ENCODE measurements at places on chromosomes 16 and 17.

GRCh38 chr16:57255686-57256415, 10.8 kb downstream of the ARL2BP start:
- no peak for DNase-seq

DNA sequence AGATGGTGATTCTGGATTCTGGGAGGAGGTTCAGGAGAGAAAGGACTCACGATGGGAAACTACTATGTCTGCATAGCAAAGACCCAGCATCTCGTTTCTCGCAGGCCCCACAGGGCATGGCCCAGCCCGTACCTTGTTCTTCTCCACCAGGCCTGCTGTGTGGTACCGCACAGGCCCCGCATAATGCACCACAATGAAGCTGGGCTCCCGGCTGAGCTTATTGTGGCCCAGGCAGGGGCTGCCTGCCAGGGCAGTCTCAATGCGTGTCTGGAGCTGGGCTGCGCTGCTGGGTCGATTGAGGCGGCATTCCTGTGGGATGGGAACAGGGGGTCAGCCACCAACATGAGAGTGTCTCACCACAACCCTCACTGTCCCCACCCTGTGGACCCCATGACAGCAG, 20.4 kb downstream of the ZNHIT3 start:
- DNase-seq, result no peak

GRCh38 chr17:57455063-57455914, 199.0 kb downstream of the MSI2 start:
- DNase-seq, result peak; percentile 33

- peak; percentile 63 for DNase-seq
Observed at GRCh38 chr16:57042157-57043111, 49.9 kb upstream of the CPNE2 start.

- no peak for DNase-seq
Observed at GRCh38 chr17:65102235-65102634, 34.9 kb upstream of the RGS9 start.

DNA sequence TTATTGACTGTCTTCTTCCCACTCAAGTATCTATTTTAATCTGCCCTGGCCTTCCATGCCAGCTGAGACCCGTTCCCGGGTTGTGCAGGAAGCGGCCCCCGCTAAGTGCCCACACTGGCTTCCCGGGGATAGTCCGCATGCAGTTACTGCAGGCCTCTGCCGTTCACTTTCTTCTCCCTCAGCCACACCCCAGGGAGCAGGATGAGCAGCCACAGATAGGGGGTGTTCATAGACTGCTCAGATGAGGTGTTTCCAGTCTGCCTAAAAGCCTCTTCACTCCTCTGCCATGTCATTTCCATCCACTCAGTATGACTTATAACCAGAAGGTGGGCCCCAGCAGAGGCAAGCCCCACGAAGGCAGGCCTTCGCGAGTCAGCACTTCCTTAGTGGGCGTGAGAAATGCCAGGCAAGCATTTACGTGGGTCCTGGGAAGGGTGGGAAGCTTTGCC, 7.7 kb downstream of the MED9 start:
- DNase-seq, result no peak

GRCh38 chr16:87826798-87827587, 42.3 kb downstream of the SLC7A5 start:
- DNase-seq, result no peak

- no peak for DNase-seq
Observed at GRCh38 chr16:73057291-73058210, 9.6 kb upstream of the ZFHX3 start.

DNA sequence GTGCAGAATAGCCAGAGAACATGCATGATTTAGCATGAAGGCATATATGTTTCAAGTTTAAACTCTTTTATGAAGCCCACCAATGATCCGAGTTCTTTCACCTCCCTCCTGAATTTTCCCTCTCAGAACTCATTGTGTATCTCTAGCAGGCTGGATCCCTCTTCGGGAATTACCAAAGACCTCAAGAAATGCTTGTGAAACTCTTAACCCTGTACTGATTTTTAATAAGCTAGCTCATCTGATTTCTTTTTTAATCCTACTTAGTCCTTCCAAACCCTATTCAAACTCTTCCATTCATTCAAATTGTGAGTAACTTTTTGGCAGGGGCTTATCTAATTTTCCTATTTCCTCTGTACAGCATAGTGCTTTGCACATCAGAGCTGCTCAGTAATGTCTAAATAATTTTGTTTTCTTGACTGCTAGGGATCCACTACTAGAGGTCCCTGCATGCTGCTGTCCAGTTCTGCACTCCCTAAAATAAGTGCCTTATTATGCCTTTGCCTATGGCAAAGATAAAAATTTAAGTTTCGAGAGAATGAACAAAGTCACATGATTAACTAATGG, 723.8 kb downstream of the CDH11 start:
- DNase-seq, result no peak

GRCh38 chr16:353404-354290, 1.1 kb upstream of the AXIN1 start:
- DNase-seq, result peak; percentile 12

- no peak for DNase-seq
Observed at GRCh38 chr17:13590441-13590840, 11.3 kb downstream of the HS3ST3A1 start.

DNA sequence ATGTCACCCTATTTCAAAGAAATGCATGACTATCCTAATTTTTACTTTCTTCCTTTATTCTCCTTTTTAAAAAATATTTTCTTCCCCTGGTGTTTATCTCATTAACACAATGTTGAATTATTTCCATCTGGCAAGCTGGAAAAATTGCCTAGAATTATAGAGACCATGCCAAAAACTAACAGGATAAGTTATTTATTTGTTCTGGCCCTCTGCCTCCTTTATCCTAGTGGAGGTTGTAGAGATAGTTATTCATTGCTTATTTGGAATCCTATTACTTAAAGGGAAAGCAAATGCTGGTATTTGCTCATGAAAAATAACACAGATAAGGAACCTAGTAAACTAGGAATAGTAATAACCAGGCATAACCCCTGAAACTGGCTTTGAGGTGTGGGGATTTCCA, 684.9 kb upstream of the KIF2B start:
- no peak for DNase-seq

DNA sequence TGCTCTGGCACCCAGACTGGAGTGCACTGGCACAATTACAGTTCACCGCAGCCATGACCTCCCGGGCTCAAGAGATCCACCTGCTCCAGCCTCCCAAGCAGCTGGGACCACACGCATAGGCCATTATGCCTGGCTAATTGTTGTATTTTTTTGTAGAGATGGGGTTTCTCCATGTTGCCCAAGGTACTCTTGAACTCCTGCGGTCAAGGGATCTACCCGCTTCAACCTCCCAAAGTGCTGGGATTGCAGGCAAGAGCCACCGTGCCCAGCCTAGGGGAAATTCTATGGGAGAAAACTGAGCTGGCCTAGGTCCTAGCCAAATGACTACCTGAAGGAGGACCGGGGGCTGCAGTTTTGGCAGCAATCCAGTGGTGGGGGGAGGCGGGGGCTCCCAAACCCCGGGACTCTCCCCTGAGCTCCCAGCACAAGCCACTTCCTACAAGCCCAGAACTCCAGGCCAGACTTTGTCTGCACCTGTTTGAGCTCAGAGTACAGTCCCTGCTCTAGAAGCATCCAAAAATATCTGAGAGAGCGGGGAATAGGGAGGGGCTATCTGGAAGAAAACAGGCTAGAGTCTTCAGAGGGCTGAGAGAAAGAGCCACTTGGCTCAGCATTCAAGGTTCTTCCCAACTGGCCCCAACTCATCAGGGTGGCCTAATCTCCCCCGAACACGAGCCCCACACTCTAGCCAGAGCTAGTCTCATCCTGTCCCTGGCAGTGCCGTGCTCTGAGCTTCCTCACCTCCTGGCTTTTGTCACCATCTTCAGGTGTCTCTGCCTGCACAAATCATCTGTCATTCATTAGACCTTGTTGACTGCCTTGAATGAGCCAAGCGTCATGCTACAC, 9.1 kb downstream of the SRL start:
- DNase-seq, result no peak

DNA sequence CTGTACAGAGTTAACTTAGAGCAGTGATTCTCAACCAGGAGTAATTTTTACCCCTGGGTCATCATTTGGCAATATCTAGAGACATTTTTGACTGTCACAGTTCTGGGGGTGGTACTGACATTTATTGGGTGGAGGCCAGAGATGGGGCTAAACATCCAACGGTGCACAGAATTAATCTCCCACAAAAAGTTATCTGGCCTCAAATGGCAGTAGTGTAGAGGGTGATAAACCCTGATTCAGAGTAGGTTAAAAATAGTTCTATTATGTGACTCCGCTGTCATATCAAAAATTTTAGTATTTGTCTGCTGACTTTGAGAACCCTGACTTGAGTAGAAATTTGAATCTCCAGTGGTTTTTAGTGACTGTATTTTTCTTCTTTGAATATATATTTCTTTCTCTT, 19.1 kb downstream of the VPS35L start:
- no peak for DNase-seq

DNA sequence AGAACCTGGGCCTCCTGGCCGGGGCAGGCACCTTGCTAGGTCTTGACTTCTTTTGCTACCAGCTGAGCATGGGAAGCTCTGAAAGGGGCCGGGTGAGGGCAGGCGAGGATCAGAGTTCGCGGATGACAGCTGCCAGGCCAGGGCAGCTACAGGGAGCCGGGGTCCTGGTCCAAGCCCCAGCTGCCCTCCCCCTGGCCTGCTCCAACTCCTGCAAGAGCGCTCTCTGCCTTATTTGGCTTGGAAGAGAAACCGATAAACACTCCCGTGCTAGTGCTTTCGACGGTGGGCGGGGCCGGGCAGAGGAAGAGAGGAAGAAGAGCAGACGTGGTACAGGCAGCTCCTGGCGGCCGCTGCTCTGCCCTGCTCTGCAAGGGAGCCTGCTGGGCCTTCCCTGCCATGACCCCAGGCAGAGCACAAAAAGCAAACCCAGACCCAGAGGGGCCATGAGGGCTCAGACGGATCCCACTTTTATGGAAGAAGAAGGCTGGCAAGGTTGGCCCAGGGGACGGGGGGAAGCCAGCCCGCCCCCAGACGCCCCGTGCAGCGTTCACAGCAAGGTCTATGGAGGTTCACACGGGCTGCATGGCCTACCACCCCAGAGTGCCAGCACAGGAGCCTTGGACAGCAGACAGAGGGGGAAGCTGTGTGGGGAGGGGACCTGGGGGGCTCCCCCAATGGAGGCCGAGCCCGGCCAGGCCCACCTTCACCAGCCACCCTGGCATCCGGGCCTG, 25.6 kb downstream of the PIEZO1 start:
- no peak for DNase-seq

GRCh38 chr17:30217746-30218245, 17.7 kb downstream of the SLC6A4 start:
- DNase-seq, result no peak

DNA sequence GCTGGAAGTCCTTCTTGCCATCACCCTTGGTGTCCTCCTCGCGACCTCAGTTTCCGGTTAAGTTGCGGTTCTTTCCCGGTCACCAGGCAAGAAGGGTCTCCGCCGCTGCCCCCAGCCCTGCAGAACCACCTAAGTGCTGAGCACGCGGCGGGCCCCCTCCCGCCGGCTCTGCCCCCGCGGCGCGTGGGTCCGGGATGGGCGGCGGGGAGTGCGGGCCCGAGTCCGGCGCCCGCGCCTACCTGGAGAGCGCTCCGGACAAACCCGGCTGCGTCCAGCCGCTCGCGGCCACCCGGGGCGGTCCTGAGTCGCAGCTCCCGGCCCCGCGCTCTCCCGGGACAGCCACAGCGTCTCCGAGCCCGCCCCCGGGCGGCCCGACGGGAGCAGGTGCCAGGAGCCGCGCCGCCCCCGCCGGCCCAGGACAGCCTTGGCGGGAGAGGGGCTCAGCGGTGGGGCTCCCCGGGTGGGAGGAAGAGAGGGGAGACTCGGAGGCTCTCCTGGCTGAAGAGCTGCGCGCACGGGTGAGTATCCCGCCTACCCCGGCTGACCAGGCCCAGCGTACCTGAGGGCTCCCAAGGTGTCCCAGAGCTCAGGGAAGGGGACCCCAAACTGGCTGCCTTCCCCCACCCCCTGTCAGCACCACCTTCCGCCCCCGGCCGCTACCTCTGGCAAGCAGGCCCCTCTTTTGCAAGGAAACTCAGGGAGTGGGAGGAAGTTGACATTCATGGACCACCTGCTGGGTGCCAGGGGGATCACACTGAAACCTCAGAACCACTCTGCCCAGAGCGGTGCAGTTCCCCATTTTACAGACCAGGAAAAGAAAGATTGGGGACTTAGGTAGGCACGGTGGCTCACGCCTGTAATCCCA, 22.2 kb upstream of the C17orf113 start:
- DNase-seq, result no peak

- no peak for DNase-seq
Observed at GRCh38 chr16:11290102-11290893, 9.2 kb upstream of the PRM1 start.

DNA sequence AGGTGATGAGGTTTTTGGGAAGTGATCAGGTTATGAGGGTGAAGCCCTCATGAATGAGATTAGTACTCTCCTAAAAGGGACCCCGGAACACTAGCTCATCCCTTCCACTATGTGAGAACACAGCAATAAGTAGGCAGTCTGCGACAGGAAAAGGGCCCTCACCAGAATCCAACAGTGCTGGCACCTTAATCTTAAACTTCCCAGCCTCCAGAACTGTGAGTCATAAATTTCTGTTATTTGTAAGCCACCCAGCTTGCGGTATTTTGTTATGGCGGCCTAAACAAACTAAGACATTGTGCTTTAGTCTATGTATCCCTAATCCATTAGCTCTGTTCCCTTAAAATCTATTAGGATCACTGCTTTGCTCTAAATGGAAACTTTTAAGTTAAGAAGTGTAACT, 8.5 kb downstream of the SLFN12 start:
- no peak for DNase-seq

DNA sequence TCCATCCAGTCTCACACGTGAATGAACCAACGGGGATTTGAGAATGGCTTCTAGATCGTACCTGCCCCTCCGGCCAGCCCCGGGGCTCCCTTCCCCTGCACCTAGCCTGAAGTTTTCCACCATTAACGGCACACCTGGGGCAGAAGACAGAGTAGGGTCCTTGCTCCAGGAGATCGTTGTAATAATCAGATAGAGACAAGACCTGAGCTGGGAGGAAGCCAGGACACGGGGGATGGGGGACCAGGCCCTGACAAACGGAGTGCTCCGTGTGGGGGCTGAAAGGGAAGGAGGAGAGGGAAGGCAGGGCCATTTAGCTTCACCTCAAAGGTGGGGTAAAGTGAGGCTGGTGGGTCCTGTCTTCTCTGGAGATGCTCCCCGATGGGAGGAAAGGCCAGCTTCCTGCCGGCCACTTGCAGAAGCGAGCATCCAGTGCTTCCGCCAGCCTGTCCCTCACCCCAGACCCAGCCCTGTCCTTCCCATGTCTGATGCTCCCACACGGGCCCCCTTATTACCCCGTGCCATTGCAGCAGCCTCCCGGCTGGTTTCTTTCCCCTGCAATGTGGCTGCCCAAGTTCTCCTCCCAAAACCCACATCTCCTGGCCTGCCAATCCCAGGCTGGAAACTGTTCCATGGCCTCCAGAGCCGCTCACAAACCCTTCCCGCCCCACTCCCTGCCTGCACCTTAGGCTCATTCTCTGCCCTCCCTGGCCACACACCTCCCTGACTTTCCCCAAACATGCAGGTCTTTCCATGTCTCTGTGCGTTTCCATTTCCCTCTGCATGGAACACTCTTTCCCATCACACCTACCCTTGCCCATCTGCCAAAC, 79.3 kb downstream of the MRC2 start:
- DNase-seq, result no peak

- no peak for DNase-seq
Observed at GRCh38 chr17:57356719-57357391, 100.5 kb downstream of the MSI2 start.
